Right kidney (tissue), 9 donors: ENCODE measurements at places on chromosomes 5 and 9.

DNA sequence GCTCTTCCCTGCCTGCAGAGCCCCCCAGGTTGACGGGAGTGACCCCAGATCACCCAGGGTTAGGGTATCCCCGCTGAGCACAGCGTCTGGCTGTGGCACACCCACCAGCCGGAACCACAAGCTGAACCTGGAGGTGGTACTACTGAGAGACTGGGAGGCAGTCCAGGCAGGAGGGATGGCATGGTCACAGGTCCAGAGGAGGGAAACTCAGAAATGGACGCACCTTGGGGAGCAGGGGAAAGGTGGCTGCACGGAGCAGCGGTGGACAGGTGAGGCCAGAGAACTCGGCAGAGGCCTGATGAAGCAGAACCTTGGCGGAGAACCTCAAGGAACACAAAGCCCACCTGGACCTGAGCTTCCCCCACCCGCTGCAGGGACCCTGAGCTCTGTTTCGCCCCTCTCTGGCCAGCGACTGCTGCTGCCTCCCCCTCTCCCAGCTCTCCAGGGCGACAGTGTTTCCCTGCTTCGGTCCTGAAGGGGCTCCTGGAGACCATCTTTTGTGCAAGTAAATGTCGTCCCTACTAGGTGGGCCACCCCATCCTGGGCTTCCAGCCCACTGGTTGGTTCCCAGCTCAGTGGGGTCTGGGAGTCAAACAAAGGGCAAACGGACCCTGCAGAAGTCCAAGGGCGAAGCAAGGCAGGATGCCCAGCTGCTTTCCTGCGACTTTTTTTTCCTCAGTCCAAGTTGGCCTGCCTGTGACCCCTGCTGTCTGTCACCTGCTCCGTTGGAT, 845 bp downstream of the ADGRD2 start:
- DNase-seq: no peak

DNA sequence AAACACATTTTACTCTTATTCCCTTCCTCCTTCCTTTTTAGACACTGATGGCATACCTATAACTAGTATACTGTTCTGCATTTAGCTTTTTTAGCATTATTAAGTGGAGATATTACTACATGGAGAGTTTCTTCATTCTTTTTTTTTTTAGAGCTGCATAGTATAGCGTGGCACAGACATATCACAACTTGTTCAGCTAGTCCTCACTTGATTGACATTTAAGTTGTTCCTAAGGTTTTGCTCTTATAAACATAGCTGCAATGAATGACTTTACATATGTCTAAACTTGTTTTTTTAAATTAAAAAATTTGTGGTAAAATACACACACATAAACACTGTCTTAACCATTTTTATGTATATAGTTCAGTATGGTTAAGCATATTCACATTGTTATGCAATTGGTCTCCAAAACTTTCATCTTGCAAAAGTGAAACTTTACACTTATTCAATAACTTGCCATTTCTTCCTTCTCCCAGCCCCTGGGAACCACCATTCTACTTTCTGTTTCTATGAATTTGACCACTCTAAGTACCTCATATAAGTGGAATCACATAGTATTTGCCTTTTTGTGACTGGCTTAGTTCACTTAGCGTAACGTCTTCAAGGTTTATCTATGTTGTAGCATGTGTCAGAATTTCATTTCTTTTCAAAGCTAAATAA, 48.7 kb downstream of the ANKDD1B start:
- DNase-seq: no peak

GRCh38 chr9:84000186-84000585, 19.6 kb downstream of the RMI1 start:
- no peak for DNase-seq

DNA sequence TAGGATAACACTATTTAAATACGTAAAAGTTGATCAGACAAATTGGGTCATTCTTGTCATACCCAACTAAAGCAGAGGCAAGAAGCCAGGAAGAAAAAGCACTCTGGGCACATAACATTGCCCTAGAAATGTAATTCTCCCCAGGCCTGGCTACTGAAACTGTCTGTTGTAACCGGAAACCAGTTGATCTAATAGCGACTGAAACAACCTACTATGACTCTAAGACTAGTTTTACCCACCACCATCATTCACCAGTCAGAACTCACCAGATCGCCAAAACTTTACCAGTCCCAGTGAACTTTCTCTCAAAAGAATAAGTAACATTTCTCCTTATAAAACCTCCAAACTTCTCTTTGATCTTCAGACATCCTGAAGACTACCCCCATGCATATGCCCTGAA, 99.3 kb upstream of the WWC1 start:
- DNase-seq: no peak

GRCh38 chr9:99180199-99180598, 41.5 kb downstream of the ALG2 start:
- DNase-seq: no peak

GRCh38 chr9:128687453-128687852, 1.6 kb upstream of the SET start:
- no peak for DNase-seq

GRCh38 chr5:159899067-159900049, 16.9 kb upstream of the ADRA1B start:
- no peak for DNase-seq

DNA sequence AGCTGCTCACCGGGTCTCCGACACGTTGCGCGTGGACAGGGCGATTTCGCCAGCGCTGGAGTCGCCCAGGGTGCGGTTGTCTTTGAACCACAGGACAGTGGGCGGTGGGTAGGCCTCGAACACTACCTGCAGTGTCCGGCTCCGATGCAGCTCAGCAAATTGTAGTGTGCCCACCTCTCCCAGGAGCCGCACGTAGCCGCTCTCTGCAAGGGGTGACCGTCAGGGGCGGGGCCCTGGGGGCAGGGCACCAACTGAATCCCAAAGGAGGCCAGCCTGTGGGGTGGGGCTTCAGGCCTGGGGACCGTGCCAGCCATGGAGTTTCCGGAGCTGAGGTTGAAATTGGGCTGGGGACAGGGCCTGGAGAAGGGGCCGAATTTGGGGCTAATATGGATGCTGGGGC, 22.9 kb downstream of the PDGFRB start:
- no peak for DNase-seq

GRCh38 chr9:84238652-84239051, 101.9 kb downstream of the SLC28A3 start:
- no peak for DNase-seq

DNA sequence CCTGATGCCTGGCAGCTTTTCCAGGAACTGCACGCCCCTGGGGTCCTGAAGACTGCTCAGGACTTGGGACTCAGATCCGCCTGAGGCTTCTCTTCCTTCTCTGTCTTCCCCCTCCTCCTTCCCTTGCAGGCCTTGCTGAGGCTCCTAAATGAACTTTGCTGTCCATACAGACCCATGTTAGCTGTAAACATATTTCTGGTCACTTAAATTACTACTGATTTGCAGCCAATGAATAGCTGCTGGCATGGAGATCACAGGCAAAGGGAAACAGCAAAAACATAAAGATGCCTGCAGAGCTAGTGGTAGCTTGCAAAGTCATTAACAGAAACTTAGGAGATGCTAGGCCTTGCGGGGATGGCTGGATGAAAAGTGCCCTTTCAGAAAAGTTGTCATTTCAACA, 261.9 kb downstream of the GADD45G start:
- DNase-seq: no peak

GRCh38 chr9:117587263-117587662, 116.9 kb upstream of the TLR4 start:
- DNase-seq: no peak

GRCh38 chr9:85599540-85600105, 142.1 kb downstream of the AGTPBP1 start:
- DNase-seq: no peak

DNA sequence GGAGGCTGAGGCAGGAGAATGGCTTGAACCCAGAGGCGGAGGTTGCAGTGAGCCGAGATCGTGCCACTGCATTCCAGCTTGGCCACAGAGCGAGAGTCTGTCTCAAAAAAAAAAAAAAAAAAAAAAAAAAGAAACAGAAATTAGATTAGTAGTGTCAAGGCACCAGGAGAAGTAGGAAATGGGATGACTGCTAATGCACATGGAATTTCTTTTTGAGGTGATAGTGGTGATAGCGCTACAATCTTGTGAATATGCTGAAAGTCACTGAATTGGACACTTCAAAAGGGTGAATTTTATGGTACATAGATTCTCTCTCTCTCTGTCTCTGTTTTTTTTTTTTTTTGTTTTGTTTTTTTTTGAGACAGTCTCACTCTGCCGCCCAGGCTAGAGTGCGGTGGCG, 42.1 kb upstream of the SUB1 start:
- DNase-seq: no peak

DNA sequence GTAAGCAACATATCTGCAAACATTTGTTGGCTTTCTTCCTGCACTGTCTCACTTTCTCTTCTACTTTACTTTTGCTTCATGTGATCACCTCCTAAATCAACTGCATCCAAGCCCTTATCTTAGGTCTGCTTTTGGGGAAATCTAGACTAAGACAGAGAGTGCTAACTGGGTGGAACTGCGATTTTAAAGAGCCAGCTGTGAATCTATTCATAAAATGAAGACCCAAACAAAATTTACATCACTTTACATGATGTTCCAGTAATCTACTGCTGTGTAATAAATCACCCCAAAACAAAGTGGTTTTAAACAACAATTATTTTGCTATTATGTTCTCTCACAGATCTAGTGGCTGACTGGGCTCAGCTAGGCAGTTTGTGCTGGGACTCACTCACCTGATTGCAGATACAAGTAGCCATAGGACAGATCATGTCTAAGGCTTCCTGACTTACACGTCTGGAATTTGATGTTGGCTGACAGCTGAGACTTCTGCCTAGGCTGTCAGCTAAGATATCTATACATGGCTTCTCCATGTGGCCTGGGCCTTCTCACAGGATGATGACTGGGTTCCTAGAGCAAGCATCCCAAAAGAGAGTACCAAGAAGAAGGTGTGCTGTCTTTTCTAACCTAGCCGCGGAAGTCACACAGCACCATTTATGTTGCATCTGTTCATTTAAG, 145.1 kb upstream of the TBCA start:
- no peak for DNase-seq

DNA sequence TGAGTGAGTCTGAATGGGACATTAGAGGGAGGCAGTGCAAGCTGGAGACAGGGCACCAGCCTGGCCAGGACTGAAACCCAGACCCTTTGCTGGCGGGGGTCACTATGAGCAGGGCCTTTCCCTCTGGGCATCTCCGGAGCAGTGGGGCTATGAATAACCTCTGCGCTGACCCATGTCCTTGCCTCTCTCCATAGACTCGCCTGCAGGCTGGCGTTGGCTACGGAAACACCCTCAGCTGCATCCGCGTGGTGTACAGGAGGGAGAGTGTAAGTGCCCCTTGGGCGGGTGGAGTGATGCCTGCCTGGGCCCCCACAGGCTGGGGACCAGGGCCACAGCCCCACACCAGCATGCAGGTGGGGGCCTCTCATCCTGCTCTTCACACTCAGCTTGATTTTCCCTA, 15.8 kb downstream of the SLC25A48 start:
- no peak for DNase-seq

GRCh38 chr5:155773680-155774079, 553.3 kb upstream of the SGCD start:
- no peak for DNase-seq
